ENCODE measurements at places on chromosomes 2 and 18.

- DNase-seq, result no peak
Measured at GRCh38 chr2:32495139-32495538, 132.7 kb upstream of the TTC27 start.

DNA sequence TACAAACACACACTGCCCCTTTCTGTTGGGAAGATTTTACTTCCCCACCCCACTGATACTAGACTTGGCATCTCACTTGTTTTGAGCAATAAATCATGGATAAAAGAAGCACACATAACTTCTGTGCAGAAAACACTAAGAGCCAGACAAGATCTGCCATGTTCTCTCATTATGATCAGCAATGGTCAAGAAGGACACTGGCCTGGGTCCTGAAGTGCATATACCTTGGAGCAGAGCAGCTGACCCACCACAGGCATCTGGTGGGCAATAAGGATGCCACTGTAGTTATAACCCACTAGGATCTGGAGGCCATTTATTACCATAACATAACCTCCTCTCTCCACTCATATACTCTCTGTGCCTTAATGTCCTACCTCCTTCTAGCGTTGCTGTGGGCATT, 338.3 kb downstream of the NCKAP5 start:
- DNase-seq, result no peak

DNA sequence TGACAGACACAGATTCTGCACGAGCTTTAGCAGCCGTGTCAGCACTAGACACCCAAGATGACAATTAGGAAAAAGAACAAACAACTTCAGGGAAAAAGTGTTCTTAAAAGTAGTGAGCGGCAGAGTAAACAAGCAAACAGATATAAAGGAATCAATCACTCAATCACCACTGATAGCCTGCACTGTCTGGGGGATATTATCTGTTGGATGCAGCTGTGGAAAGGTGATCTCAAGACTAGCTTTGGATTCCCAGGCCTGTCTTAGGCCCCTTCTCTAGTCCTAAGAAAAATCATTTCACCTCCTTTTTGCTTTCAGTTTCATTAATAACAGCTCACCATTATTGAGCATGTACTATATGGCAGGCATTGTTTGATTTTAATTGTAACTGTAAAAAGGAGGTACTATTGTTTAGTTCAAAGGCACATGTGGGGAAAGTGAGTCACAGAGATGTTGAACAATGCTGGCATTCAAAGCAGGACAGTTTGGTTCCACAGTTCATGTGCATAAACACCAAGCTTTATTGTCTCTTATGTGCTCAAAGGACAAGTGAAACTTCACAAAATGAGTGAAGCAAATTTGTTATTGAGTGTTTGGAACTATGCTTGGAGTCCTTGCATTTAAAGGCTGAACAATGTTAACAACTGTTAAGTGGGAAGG, 147.3 kb upstream of the TCF4 start:
- DNase-seq, result no peak

GRCh38 chr2:28004086-28004485, 113.6 kb downstream of the BABAM2 start:
- DNase-seq, result no peak

GRCh38 chr18:63138436-63139340, 180.9 kb downstream of the BCL2 start:
- DNase-seq, result no peak
